GM12878 (cell line): ENCODE measurements at places on chromosomes 1 and 21. TPM values are rescaled to one million over a fixed set of nuclear protein-coding genes. Genes with fewer than 3 reads are reported as not detected.

DNA sequence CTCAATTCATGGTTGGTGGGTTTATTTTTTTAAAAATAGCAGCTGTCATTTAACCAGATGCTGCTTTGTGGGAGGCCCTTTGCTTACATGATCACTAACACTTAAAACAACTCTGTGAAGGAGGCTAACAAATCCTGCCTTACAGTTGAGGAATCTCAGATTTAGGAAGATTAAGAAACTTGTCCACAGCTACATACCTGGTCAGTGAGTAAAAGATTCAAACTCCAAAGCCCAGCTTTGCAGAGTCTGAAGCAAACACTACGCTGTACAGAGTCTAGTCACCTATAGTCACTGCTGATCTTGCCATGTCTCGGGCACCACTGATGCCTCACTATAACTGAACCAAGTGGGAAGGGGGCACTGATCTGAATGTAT lies 535.4 kb downstream of the SMYD3 start:
- no peak for DNase-seq

DNA sequence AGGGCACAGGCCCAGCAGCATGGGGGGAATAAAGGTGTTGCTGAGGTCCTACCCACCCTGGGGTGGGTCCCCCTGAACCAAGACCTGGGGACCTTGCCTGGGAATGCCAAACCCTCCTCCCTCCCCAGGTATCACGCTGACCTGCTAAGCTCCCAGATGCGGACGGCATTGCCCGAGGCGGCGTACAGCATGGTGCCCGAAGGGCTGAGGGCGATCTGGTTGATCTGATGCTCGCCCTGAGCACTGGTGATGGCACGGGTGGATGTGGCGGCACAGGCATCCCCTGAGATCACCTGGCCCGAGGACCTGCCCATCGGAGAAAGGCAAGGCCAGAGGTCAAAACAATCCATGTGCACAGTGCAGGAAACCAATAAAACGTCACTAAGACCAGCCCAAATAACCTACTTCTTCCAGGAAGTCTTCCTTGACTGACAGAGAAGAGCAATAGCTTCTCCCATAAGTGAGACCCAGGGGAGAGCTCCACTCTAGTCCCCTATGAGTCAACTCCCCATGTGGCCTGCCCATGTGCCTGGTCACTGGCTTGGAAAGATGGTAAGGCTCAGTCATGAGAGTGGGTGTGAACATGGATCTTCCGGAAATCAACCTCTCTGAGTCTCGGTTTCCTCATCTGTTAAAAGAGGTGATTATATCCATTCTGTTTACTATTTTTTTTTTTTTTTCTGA lies 46.3 kb downstream of the KIF21B start:
- DNase-seq: no peak

- DNase-seq: no peak
These were observed 6.4 kb downstream of the C1orf116 start for GRCh38 chr1:207026104-207026534.

DNA sequence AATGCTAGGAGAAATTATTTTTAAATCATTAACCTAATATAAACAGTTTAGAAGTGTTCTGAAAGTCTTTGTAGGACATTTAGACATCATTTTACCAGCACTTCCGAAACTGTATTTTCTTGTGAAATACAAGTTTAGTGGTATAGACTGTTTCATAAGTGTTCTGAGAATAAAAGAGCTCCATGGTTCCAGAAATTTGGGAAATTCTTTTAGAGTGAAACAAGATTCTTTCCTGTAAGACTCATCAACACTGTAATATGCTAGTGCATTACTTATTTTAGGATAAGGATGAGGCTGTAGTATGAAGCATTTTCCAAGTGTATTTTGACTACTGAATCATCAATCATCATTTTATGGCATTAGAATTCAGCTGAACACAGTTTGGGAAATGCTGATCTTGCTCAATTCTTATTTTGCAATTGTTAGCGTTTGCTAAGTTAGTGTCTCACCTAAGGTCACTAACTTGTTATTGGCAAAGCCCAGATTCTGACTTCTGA lies 73.4 kb downstream of the CEP350 start:
- DNase-seq: no peak

DNA sequence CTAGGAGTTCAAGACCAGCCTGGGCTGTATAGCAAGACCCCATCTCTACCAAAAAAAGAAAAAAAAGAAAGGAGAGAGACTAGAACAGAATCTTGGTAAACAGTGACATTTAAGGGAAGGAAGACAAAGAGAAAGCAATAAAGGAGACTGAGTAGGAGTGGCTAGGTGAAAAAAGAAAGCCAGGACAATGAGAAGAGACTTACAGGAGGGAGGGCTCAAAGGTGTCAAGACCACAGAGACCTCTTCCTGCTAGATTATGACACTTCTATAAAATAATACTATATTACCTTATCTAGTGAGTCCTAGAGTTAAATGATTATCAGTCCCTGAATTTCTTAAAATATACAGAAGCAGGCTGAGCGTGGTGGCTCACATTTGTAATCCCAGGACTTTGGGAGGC lies 10.1 kb upstream of the EPRS1 start:
- DNase-seq: no peak

DNA sequence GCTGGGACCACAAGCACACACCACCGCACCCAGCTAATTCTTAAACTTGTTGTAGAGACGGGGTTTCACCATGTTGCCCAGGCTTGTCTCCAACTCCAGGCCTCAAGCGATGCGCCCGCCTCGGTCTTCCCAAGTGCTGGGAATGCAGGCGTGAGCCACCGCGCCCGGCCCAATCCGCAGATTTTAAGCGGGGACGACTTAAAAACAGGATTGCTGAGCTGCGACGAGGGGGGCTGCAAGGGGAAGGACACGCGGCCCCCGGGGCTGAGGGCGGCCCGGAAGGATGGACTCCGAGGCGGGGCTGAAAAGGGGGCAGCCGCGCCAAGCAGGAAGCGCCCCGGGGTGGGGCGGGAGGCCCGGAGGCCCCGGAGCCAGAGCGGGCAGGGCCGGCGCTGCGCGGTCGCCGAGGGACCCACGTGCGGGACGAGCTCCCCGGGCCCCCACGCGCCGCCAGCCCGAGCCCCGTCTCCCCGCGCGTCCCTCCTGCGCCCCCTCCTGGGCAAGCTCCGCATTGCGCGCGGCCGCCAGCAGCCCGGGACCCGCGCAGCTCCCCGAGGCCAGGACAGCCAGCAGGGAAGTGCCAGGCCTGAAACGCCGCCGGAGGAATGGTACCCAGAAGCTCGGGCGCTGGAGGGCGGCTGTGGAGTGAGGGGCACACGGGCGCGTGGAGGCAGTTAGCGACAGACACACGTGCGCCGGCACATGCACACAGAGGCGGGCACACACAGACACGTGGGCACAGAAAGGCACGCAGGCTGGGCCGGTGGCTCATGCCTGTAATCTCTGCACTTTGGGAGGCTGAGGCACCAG lies 5.5 kb upstream of the PRKCZ start:
- no peak for DNase-seq

DNA sequence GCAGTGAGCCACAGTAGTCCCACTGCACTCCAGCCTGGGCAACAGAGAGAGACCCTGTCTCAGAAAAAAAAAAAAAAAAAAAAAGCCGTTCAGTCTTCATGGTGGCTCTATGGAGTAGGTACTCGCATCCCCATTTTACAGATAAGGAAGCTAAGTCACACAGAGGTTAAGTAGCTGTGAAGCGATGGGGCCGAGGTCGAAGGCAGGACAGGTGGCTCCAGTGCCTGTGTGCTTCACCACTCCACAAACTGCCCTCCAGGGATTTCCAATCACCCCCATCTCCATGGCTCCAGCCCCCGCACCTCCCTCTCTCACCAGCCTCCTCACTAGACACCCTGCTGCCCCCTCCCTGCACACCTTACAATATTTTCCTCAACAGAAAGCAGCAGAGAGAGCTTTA lies 61.9 kb downstream of the SYF2 start:
- no peak for DNase-seq

Gene CD160
- 0.14 and 0.16 TPM in 2 replicates for polyA plus RNA-seq

Gene NOTCH2NLA
- 2.1 and 2.2 TPM in 2 replicates for polyA plus RNA-seq
